ENCODE measurements at places on chromosomes 11 and 22.

- DNase-seq: no peak
Observed at GRCh38 chr11:113282898-113283437, 31.4 kb upstream of the TTC12 start.

- no peak for DNase-seq
Observed at GRCh38 chr11:35078470-35078735, 60.6 kb upstream of the CD44 start.

DNA sequence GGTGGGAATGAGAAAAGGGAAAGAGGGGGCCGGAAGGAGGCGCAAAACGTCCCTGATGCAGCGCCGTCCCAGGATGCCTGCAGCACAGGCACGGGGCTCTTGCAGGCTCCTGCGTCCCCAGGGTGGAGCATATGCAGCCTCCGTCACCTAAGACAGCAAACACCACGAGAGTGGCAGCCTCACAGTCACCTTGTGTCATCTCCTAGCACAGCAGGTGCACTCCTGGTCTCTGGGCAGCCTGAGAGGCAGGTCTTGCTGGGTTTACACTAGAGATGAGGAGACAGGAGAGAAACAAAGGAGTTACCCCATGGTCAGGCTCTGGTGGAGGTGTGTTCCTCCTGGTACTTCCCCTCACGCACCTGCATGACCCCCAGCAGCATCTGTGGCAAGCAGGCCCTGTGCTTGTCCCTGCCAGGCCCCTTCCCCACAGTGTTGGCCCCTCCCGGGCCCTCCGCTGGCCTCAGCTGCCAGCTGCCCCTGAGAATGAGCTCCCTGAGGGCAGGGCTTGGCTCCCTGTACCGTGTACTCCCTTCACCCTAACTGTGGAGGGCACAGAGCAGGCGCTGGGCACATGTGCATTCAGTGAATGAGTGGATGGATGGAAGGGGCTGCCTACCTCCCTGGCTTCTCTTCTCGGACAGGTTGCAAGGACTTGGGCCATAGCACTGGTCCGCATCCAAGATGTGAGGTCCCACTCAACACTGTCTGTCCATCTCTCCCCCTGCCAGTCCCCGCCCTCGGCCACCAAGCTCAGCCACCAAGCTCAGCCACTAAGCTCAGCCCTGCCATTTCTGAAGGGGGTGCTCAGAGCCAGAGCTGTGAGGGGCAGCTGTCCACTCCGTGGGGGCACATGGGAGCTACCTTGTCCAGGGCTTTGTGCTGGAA is 988.6 kb downstream of the BRD1 start:
- no peak for DNase-seq

GRCh38 chr11:130055617-130056016 is 14.1 kb upstream of the APLP2 start:
- peak; percentile 84 for DNase-seq

DNA sequence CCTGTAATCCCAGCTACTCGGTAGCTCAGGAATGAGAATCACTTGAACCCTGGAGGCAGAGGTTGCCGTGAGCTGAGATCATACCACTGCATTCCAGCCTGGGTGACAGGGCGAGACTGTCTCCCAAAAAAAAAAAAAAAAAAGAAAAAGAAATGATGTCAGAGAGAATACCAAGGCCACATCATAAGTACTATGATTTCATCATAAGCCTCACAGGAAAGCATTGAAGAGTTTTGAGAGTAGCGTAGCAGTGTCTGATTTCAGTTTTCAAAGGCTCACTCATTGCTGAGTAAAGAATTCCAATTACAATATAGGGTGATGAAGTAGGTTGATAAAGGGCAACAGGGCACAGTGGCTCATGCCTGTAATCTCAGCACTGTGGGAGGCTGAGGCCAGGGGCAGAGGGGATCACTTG is 88.8 kb downstream of the MRTFA start:
- no peak for DNase-seq

- peak; percentile 26 for DNase-seq
Observed at GRCh38 chr11:12693479-12694182, 19.4 kb downstream of the TEAD1 start.

GRCh38 chr22:45065726-45066125 is 55.9 kb upstream of the PHF21B start:
- no peak for DNase-seq

- peak; percentile 78 for DNase-seq
Observed at GRCh38 chr11:59273373-59273841, 60.7 kb upstream of the MPEG1 start.

DNA sequence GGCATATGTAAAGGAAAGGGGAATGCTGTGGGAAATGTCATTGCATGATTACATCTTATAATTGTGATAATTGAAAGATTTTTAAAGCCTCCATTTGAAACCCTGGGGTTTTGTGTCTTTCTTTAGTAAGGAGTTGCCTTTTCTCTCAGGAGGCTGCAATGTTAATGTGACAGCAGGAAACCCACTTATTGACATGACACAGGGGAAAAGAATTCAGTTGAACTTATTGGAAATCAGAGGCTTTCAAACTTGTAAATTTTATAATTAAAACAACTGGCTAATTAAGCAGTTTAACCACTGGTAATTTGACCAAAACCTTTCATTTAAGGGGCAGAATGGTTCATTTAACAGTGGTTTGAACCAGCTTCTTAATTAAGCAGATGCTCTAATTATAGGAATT is 31.2 kb downstream of the MRPL48 start:
- no peak for DNase-seq

GRCh38 chr22:30445438-30446145 is 20.0 kb downstream of the MTFP1 start:
- DNase-seq: no peak

DNA sequence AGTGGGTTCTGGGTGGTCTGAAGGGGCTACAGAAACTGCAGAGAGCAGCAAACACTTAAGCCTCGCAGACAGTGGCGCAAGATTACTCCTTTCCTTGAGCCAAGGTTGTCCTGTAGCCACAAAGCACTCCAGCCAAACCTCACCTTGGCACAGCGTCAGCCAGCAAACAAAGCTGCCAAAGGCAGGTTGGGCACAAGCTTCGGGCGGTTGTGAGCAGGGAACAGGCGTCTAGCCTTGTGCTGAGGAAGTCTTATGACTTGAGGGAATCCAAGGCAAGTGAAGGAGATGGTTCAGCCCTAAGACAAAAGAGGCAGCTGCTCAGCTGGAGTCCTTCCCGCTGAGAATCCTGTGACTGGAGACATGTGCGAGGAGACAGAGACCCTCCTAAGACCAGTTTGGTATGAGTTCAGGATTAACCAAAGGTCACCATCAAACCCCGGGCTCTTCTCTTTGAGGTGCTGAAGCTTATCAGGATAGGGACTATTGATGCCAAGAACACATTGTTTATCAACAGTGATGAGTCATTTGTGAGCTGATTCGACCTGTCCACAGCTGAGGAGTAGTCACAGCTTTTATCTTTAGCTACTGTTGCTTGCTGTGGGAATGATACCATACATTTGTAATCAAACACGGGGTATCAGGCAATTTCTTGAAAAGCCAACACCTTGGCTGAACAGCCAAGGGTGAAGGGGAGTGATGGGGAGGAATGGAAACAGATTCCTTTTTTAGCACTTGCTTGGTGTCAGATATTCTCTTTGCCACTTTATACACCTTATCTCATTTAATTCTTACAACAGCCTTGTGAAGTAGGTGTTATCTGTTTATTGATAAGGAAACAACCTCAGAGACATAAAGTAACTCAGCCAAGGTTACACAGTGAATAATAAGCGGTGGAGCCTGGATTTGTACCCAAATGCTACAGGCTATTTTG is 4.6 kb downstream of the ADM start:
- DNase-seq: no peak

DNA sequence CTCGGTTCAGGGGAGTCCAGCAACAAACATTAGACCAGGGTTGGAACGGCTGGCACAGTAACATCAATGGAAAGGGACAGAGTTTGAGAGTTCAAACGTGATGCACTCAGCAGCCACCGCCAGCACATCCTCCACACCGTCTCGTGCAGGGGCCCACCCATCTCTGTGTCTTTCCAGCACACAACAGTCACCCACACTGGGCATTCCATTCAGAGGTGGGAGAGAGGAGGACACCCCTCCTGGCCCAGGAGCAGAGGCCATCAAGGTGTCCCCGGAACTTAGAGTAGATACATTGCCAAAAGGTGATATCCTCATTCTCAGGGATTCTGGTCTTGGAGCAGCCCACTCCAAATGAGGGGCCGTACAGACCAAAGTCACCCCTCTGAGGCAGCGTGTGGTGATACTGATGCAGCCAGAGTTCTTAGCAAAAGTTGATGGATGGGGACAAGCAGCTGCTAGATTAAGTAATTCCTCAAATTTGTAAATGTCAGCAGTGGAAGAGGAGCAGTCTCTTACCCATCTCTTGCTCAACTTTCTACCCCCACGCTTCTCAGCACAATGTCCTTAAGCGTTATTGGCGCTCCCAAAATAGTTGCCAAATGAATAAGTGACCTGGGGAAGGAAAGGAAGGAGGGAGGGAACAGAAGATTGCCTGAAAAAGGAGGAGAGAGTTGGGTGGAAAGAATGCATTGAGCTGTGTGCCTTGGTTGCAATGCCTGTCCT is 5.5 kb downstream of the SNAP29 start:
- DNase-seq: peak; percentile 75

DNA sequence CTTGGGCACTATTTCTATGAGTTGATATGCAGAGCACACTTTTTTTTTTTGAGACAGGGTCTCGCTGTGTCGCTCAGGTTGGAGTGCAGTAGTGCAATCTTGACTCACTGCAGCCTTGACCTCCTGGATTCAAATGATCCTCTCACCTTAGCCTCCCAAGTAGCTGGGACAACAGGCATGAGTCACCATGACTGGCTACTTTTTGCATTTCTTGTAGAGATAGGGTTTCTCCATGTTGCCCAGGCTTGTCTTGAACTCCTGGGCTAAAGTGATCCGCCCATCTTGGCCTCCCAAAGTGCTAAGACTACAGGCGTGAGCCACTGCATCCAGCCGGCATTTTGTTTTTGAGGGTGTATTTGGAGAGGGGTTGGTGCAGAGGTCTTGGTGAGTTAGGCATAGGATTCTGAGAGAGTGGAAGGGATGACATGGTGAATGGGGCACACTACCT is 29.9 kb upstream of the MTCH2 start:
- no peak for DNase-seq

- DNase-seq: peak; percentile 23
Observed at GRCh38 chr11:44133335-44133946, 38.0 kb downstream of the EXT2 start.

DNA sequence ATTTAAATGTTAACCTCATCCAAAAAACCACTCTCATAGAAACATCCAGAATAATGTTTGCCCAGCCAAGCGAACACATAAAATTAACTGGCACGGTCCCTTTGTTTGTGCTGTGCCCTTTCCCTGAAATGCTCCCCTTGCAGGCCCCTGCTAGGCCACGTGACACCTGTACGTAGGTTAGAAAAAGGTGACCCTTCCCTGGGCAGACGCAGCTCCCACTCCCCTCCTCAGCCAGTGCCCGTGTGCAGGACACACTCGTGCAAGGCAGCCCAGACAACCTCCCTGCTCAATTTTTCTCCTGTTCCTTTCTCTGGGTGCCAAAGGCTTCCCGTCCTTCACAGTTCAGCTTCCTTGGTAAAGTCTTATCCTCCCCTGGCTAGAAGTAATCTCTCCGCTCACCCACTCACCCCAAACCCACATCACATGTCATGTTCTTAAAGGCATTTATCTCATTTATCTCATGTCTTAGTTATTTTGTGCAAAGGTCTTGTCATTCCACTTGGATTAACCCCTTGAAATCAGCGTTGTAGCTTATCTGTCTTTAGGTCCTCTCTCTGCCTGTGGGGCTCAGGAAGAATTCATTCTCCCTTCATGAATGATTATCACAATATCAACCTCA is 20.7 kb downstream of the FAM83F start:
- DNase-seq: no peak

DNA sequence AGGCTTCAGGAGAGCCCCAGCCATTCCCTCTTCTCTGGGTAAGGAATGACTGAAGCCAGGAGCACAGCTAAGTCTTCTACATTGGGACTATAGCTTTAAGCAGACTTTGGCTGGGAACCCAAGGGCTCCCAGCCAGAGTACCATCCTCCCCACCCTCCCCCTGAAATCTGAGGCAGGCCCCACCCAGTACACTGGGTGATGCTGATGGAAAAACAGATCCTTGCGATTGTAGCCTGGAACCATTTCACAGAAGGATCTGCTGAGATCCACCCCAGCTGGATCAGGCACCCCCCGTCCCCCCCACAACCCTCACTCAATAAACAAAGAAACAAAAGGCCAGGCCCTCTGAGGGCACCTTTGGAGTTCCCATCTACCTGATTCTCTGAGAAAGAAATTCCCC is 39.8 kb downstream of the IL18BP start:
- no peak for DNase-seq

DNA sequence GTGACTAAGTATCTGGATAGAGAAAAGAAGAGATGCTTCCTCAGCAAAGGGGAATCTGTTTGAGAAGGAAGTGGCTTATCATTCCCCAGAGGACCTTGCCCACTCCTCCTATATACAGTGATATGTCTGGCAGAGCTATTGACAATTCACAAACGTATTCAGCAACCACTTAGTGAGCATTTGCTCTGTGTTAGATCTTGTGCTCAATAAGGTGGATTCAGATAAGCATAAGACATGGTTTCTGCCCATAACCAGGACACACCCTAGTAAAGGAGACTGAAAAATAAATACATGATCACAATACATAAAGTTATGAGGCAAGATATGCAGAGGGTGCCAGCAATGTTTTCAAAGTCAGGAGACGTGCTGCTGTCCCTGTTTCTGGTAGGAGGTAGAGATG is 1.4 kb downstream of the TMEM9B start:
- no peak for DNase-seq
